ENCODE measurements at places on chromosomes 11 and 22. TPM values are rescaled to one million over a fixed set of nuclear protein-coding genes. Genes with fewer than 3 reads are reported as not detected.

GRCh38 chr11:69008737-69009440 is 4.2 kb downstream of the MRGPRF start:
- peaks cover 42% of the 10 kb centered on the region for H3K27me3 ChIP-seq
- peak overlapping the region; percentile 15 for H3K27ac ChIP-seq

DNA sequence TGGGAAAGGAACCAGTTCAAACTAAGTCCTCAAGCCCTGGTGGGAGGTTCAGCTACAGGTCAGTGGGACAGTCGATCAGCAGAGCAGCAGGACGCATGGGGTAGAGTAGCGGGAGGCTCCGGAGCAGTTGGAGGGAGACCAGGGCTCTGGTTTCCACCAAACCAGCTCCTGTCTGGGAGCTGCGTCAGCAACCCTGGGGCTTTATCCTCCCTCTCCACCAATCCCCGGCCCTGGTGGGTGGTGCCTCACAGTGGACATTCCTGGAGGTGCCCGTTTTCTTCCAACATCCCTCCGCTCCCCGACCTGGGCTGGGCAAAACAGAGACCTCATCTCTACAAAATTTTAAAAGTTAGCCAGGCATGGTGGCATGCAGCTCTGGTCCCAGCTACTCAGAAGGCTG is 32.4 kb downstream of the ZNF195 start:
- no peaks in the 10 kb centered on the region for H3K4me1 ChIP-seq
- DNase-seq, result no peak
- H3K27me3 ChIP-seq, result no peaks in the 10 kb centered on the region
- no peak overlapping the region for H3K4me3 ChIP-seq

GRCh38 chr11:67614730-67615714 is 8.3 kb downstream of the NDUFV1 start:
- H3K4me1 ChIP-seq, result peaks cover 45% of the 10 kb centered on the region
- peak overlapping the region; percentile 28 for H3K27ac ChIP-seq
- H3K27me3 ChIP-seq, result no peaks in the 10 kb centered on the region
- H3K36me3 ChIP-seq, result peaks cover 13% of the 10 kb centered on the region
- H3K4me3 ChIP-seq, result no peak overlapping the region
- peak; percentile 35 for DNase-seq

GRCh38 chr11:3177931-3178330 is 12.8 kb upstream of the OSBPL5 start:
- H3K27ac ChIP-seq, result no peak overlapping the region
- peaks cover 19% of the 10 kb centered on the region for H3K27me3 ChIP-seq
- no peak overlapping the region for H3K4me3 ChIP-seq

GRCh38 chr11:117465236-117465997 is 137.8 kb downstream of the CEP164 start:
- no peaks in the 10 kb centered on the region for H3K36me3 ChIP-seq
- no peaks in the 10 kb centered on the region for H3K4me1 ChIP-seq
- H3K27me3 ChIP-seq, result peaks cover 19% of the 10 kb centered on the region
- no peak overlapping the region for H3K27ac ChIP-seq
- H3K4me3 ChIP-seq, result no peak overlapping the region

DNA sequence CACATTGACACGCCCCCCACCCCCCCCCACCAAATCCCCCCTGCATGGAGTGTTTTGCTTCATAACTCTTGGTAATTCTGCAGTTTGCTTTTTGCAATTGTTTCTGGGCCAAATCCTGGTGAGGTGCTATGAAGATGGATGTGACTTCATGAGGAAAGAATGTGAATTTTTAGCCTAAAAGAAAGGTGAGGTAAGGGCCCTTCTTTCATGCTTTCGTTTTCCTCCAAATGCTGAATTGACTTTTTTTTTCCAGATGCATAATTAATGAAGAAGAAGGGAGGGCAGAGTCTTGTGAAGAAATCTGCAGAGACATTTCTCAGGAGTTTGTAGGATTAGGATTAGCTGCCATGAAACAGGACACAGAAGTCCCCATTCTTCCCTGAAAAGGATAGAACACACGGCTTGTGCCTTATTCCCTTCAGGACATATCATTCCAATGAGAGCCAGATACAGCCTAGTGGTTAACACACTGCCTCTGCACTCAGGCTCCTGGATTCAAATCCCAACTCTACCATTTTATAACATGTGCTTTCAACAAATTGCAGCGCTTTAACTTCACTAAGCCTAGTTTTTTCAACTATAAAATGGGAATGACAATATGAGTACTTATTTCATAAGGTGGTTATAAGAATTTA is 19.6 kb upstream of the TBCEL start:
- H3K4me3 ChIP-seq, result no peak overlapping the region
- no peaks in the 10 kb centered on the region for H3K36me3 ChIP-seq
- DNase-seq, result no peak

The MAP6 gene
- total RNA-seq, result 0.04 TPM

The OR8G1 gene
- total RNA-seq, result not detected

DNA sequence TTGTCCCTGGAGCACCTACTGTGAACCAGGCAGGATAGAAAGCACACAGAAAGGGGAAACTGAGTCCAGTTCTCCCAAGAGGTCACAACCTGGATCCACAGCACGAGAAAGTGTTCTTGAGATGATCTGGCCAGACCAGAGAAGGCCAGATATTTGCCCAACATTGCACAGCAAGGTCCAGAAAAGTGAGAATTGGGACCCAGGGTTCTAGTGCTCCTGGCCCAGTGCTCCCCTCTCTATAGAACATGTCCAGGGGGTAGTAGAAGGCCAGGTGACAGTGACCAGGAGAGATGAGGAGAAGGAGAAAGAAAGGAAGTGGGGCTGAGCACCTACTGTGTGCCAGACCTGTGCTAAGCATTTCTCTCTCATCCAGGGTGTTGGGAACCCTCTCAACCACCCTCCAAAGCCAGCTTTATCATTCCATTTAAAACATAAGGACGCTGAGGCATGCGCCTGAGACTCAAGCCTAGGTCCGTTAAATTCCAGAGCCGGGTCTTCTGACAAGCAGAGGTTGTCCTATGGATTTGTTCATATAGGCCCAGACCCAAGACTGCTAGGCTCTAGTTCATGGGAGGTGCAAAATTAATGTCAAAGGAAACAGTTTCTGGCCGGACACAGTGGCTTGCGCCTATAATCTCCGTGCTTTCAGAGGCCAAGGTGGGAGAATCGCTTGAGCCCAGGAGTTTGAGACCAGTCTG is 128.7 kb downstream of the MN1 start:
- no peak overlapping the region for H3K27ac ChIP-seq
- no peaks in the 10 kb centered on the region for H3K27me3 ChIP-seq
- peaks cover 73% of the 10 kb centered on the region for H3K4me1 ChIP-seq
- H3K4me3 ChIP-seq, result no peak overlapping the region
- no peaks in the 10 kb centered on the region for H3K36me3 ChIP-seq

GRCh38 chr11:48109046-48109666 is 107.5 kb upstream of the OR4B1 start:
- no peaks in the 10 kb centered on the region for H3K36me3 ChIP-seq
- peaks cover 17% of the 10 kb centered on the region for H3K4me1 ChIP-seq
- H3K4me3 ChIP-seq, result peak overlapping the region; percentile 43
- peak; percentile 25 for DNase-seq

The ABTB2 gene
- total RNA-seq, result 5.1 TPM

All from HepG2 (cell line).